HS-5 (cell line): ENCODE measurements at places on chromosomes 2 and 18.

DNA sequence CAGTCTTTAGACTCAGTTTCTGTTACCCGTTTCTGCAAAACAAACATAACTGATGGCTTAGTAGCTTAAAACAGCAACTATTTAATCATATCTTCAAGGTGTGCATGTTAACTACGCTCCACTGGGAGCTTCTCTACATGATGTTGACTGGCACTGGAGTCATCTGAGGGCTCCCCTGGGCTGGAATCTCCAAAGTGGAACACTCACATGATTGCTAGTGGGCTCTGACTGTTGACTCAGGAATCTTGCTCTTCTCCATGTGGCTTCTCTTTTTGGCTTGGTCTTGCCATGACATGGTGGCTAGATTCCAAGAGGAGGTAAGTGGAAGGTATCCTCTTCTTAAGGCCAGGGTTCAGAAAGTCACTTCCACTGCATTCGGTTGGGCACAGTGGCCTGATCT lies 160.8 kb downstream of the PMAIP1 start:
- no peak for DNase-seq

- DNase-seq: no peak
Measured at GRCh38 chr18:63878343-63878742, 9.2 kb upstream of the SERPINB2 start.

DNA sequence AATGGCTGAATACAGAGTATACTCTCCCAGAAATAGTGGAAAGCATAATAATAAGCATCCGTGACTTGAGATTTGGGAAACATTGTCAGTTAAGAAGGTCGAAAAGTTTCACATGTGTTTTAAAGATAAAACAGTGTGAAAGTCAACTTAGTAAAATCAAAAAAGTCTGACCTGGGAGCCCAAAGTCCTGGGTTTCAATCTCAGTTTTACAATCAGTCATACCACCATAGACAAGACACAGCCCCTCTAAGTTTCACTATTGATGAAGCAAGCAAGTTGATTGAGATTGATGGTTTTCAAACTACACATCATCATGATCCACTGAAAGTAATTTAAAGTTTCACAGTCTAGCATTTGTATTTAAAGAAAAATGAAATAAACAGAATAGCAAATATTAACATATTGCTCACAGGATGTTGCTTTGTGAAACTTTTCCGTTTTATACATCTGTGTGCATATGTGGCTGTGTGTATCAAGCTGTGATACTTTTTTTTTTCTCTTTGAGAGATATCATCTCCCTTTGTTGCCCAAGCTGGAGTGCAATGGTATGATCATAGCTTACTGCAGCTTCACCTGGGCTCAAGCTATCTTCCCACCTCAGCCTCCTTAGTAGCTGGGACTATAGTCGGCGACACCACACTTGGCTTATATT lies 71.1 kb downstream of the PIK3C3 start:
- no peak for DNase-seq

DNA sequence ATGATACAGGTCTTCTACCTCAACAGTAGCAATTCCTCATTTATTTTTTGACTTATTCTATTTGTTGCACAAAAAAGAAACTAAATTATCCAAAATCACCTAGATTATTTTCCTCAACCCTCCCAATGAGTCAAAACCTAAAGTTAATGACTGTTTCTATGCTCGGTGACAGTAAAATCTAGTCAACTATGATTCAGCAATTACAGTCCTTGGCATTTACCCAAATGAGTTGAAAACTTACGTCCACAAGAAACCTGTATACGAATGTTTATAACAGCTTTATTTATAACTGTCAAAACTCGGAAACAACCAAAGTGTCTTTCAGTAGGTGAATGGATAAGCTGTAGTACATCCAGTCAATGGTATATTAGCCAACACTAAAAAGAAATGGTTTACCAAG lies 439.3 kb downstream of the CBLN2 start:
- DNase-seq: no peak

DNA sequence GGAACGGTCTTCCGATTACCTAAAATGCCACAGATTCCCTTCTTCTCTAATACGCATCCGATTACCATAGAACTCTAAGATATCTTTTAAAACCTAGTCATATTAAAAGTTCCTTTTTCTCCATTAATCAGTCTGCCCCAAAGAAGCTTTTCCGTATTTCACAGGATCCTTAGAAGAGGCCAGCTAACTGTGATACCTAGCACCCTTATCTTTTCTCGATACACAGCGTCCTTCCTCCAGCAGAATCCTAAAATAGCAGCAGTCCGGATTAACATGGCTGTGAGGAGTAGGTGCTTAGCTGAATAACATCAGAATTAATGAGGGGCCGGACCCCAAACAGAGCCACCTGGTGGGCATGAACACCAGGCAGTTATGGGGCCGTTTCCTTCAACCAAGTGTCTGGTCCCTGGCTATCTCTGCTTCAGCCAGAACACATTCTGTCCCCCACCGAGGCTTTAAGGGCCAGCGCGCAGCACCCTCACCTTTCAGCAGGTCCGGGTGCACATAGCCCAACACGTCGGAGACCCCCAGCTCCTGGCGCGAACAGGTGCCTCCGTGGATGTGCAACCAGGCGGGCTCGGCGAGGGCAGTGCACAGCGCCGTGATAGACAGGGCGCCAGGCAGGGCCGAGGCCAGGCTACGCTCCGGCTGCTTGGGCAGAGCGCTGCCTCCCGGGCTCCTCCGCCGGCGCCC lies 995 bp downstream of the TMEM127 start:
- DNase-seq: no peak

GRCh38 chr2:202530038-202530437 lies 104.7 kb upstream of the FAM117B start:
- no peak for DNase-seq

- DNase-seq: no peak
Measured at GRCh38 chr2:20065885-20066602, 14.6 kb upstream of the LAPTM4A start.

- no peak for DNase-seq
Measured at GRCh38 chr2:241225545-241225944, 37.1 kb downstream of the ANO7 start.

- no peak for DNase-seq
Measured at GRCh38 chr18:62324917-62325805, at the start of gene TNFRSF11A. Gene TNFRSF11A (plus strand): TSS chr18:62325310. CDS start chr18:62325353, 43 bp downstream.

DNA sequence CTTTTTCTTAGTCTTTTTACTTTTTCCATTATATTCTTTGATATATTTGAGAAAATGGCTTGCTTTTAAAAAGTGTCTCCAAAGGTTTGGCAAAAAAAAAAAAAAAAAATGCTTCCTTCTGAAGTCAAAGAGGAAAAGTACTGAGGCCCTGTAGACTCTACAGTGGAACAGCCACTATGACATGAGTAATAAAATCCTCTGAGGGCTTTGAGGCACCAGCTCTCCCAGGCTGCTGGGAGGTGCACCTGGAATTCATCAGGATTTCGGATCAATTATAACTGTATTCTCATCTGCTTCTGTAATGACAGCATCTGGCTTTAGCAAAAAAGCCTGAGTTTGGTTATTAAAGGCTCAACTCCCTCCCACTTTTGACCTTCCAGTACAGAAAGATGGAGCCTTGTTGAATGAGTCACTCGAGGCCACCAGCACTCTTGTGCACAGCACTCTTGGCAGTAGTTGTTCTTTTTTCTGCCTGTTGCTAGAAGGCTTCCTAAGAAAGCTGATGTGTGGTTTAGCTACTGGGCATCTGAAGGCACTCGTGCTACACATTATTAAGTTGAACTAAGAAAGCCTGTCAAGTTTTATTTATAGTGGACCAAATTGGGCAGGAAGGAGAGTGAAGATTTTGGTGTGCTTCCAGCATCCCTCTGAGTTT lies 131.3 kb downstream of the PRPF40A start:
- DNase-seq: peak; percentile 93

GRCh38 chr2:239855863-239856587 lies 169.1 kb downstream of the NDUFA10 start:
- no peak for DNase-seq
